ENCODE measurements at places on chromosomes 1 and 21. TPM values are rescaled to one million over a fixed set of nuclear protein-coding genes. Genes with fewer than 3 reads are reported as not detected.

DNA sequence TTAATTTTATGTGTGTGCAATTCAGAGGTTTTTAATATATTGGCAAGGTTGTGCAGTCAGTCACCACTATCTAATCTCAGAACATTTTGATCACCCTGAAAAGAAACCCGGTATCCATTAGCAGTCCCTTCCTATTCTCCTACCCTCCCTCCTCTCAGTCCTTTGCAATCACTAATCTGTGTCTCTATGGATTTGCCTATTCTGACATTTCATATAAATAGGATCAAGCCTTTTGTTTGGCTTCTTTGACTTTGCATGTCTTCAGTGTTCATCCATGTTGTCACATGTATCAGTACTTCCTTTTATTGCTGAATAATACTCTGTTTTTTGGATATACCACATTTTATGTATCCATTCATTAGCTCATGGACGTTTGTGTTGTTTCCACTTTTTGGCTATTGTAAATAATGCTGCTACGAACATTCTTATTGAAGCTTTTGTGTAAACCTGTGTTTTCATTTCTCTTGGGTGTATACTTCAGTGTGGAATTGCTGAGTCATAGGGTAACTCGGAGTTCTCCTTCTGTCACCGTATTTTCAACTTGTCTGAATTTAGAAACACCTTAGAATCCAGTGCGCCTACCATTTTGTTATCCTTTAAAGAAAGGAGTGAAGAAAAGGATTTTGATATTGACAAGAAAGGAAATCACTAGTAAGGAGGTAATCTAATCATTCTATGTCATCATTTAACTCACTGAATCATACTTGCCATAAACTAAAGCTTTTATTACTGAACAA, 3.4 kb downstream of the CEP85 start:
- DNase-seq: peak; percentile 45

GRCh38 chr1:93414749-93415148, 33.2 kb upstream of the FNBP1L start:
- DNase-seq: no peak

DNA sequence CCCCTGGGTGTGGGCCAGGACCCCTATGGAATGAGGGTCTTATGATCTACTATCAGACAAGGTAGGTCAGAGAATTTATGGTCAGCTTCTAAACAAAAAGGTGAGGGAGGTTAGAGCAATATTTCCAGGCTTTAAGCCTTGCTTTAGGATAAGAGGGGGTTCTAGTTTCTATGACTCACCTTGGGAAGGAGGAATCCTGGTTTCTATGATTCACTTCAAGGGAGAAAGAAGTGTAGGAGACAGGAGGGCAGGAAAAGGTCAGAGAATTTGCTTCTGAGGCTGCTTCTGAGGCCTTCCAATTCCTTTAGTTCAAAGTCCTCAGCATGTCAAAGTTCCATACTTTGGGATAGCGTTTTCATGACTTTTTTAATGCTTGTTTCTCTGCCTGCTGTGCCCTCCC, 35.2 kb downstream of the RGL1 start:
- DNase-seq: peak; percentile 18

- DNase-seq: no peak
Measured at GRCh38 chr1:244952940-244953339, 88.6 kb upstream of the HNRNPU start.

DNA sequence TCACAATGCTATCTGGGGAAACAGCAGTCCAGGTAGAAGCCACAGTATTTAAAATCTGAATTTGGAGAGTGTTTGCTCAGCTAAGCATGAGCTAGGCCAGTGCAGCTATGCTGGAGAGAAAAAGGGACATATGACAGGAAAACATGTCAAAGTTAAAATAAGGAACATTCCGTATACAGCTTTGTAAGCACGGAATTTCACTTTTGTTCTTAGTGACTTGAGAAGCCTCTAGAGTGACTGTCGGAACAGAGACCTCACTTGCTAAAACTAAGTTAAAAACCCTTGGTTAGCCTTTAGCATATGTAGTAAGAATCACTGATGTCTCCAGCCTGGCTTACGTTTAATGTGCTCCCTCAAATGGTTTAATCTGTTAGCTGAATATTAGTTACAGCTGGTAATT, 661.7 kb downstream of the KCNT2 start:
- no peak for DNase-seq

DNA sequence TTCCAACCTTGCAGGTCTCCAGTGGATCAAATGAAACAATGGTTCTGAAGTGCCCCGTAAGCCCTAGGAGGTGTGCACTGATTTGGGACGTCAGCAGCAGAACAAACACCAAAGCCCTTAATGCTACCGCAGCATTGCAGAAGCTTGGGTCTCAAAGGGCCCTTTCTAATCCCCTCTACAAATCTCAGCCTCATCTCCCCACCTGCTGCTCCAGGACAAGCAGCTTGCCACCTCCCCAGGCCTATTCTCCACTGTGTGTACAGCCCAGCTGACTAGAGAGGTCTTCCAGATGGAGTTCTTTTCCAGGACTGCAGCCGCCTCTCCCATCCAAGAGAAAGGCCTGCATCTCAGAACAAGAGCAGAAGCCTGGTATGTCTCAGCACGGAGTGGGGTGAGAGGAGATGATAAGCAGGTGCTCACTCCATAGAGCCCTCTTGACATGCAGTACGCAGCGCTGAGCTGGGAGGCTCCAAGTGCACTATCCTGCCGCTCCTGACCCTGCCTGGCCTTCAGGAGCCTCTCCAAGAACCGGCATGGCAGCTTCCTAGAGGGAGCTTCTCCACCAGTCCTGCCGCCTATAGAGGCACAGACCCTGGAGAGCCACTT, 46.3 kb downstream of the MRPL37 start:
- DNase-seq: no peak

DNA sequence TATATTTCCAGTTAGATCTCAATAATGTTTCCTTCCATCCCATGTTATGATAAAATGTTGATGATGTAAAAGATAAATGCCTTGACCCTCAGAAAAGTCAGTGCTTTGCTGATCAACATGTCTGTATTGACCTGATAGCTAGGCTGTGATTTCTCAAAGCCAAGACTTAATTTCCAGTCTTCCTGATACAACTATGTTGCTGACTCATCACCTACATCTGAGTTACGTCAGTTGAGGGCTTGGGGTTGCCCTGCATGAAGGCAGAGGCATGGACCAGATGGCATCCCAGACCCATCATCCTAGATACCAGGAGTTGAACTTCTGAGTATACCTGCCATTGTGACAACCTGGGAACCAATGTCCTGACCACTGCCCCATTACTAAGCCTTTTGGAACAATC, 4.8 kb downstream of the LCE1D start:
- DNase-seq: no peak

- DNase-seq: no peak
Measured at GRCh38 chr1:158930504-158930903, 848 bp upstream of the PYHIN1 start.

DNA sequence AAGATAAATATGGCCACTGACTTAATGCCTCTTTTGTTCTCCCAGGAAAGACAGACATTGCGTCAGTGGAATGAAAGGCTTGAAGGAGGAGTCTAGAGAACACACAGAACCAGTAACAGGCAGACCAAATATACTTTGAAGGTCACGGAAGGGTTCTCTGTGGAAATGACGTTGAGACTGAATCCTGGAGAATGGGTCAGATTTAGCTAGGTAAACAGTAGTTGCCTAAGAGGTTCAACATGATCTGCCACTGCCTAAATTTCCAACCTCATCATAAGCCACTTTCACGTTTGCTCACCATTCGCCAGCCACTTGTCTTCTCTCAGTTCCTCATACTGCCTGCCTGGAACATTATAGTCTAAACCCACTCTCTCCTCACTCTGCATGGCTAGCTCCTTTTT, 20.5 kb downstream of the PLA2G4A start:
- DNase-seq: no peak

GRCh38 chr1:165645654-165646366, 14.8 kb downstream of the MGST3 start:
- DNase-seq: no peak

DNA sequence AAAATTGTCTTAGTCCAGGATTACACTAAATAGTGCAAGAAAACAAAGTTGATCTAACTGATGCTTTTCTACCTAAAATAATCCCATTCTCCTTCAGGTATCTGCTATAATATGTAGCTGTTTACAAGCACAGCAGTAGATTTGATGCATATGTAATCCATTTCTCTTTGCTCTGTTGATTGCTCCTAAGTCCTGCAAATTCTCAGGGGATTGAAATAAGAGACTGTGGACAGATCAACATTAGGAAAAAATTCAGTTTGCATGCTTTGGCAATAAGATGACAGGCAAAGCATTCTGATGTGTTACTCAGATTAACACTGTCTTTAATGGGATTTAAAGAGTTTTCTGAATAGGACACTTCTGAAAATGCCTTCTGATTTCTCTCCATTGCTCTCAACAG, 34.7 kb downstream of the RNF11 start:
- DNase-seq: no peak

GRCh38 chr1:177209357-177209756, 38.6 kb downstream of the BRINP2 start:
- DNase-seq: peak; percentile 78

- DNase-seq: no peak
Measured at GRCh38 chr1:199173356-199173755, 534.5 kb downstream of the PTPRC start.

- DNase-seq: no peak
Measured at GRCh38 chr1:2882966-2883696, 81.6 kb upstream of the TTC34 start.

GRCh38 chr1:77347646-77348045, 65.8 kb downstream of the AK5 start:
- peak; percentile 13 for DNase-seq

DNA sequence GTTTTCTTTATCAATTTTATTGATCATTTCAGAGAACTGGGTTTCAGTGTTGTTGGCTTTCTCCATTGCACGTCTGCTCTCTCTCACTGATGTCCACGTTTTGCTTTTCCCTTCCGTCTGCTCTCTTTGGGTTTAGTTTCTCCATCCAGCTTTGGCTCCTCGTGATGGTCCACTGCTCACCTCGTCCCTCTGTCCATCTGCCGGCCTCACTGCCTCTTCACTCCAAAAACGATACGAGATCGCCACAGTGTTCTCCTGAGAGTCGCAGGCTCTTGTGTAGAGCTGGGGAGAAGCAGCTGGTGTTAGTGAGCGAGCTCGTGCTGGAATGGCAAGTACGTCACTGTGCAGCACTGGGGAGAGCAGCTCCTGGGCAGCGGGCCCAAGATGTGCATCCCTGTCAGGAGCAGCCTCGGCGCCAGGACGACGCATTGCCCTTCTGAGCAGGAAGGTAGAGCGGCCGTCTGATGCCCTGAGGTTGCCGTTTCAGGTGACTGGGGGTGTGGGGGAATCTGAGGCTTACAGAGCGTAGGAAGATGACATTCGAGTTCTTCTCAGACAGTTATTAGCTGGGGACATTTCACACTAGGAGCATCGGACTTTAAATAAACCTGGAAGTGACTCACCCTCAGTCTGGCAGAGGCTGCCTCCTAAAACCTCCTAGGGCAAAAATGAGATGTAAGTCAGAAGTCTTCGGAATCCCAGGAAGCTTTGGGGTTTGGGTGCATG, 31.4 kb upstream of the PCBP3 start:
- no peak for DNase-seq

DNA sequence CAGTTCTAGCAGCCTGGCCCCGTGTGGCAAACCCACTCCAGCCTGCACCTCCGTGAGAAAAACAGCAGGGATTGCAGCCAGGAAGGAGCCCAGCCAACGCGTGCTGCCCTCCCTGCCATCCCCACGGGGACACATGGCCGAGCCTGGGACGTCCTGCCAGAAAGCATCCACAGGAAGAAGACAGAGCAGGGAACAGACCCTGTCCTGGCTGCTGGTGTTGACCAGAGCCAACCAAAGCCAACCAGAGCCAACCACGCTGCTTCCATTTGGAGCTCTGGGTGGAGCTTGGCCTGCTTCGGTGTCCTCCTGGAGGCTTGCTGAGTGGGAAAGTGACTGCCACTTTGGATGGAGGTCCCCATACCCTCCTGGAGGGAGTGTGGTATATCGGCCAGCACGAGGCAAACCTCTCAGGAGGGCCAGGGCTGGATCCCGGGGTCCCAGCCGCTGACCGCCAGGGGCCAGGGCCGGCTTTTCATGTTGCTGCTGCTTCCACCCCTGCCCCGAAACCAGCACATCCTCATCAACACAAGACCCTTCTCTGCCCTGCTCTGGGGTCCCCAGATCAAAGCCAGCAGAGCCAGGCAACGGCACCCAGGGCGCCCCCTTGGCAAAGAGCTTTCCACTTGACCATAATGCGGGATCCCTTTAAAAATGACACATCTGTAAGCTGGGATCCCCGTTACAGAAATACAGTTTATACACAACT, 80.6 kb upstream of the ARHGEF16 start:
- no peak for DNase-seq

- peak; percentile 77 for DNase-seq
Measured at GRCh38 chr1:212667223-212668139, 32.2 kb downstream of the BATF3 start.

GRCh38 chr1:101086783-101087182, 61.2 kb upstream of the DPH5 start:
- no peak for DNase-seq

GRCh38 chr1:65728504-65728903, 64.2 kb upstream of the PDE4B start:
- no peak for DNase-seq

GRCh38 chr1:61626816-61627215, 98.1 kb downstream of the TM2D1 start:
- no peak for DNase-seq

GRCh38 chr1:197036861-197037260, 30.2 kb downstream of the F13B start:
- no peak for DNase-seq

DNA sequence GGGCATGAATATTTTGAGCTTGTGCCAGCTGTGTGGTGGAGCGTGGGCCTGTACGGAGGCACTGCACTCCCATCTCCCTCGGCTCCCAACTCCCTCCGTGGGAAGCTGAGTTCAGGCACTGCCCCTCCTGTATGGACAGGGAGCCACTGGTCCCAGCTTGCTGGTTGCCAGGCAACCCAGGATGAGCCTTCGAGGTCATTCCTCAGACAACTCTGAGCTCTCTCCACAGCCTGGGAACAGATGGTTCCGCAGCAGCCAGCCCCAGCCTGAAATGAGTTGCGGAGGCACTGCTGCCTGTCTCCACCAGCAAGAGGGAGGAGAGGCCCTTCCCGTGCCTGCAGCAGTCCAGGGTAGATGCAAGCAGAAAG, 58.4 kb upstream of the TENT5B start:
- DNase-seq: no peak

DNA sequence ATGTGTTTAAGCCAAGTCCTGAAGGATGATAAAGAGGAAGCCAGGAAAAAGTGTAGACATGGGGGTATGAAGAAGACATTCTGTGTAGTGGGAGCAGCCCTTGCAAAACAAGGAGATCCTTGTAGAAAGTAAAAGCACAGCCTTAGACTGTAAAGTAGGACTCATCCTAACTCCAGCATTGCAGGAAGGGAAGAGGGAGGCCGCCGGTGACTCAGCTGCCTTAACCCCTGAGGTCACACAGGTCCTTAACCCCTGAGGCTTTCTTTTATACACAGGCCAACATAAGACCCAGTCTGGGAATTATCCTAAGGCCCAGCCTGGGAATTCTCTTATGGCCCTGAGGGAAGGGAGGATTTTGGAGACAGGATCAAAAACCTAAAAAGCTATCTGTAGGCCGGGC, 18.0 kb downstream of the PGM1 start:
- no peak for DNase-seq

The IVL gene
- not detected for polyA plus RNA-seq

The MXRA8 gene
- polyA plus RNA-seq: 2.2 TPM

The ZNF593OS gene
- polyA plus RNA-seq: not detected

The DIRAS3 gene
- polyA plus RNA-seq: 6.7 TPM

The PDZK1 gene
- 0.03 TPM for polyA plus RNA-seq

The WNT4 gene
- 0.08 TPM for polyA plus RNA-seq

The PLEKHN1 gene
- polyA plus RNA-seq: 0.29 TPM

The ITPKB gene
- 7.2 TPM for polyA plus RNA-seq
